KBM-7 (cell line): ENCODE measurements at places on chromosomes 7 and 10.

DNA sequence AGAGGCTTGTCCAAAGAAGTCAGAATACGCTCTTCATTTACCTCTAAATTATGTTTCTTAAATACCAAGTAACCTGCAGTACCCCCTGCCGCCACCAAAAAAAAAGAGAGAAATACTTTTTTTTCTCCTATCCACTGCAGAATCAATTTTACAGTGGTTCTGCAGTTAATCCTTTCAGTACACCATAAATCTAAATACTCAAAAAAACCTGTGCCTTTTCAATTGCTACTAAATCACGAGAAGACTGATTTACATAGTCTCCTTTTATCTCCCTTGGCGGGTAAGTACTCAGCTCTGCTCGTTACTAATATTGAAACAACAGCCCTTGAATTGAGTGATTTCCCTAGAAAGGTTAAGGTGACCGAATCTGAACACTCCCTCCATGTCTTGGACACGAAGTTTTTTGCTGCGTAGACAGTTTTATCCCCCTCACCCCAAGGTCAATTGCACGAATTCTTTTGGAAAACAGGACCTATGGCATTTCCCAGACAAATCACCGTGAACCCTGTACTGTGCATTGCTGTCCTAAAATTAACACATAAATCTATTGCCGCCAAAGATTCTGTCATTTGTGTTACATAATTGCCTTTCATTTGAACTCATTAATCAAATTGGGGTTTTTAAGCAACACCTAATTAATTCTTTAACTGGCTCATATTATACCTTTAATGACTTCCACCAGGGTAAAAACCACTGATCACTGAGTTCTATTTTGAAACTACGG, 512 bp upstream of the VIM start:
- DNase-seq, result peak; percentile 69

- DNase-seq, result no peak
Measured at GRCh38 chr7:64602086-64602485, 39.2 kb upstream of the ZNF680 start.

- DNase-seq, result no peak
Measured at GRCh38 chr10:17713758-17714157, 38.2 kb upstream of the TMEM236 start.

GRCh38 chr10:120514035-120514620, 57.1 kb downstream of the PLPP4 start:
- DNase-seq, result peak; percentile 32

GRCh38 chr7:112866424-112866823, 76.2 kb upstream of the TMEM168 start:
- no peak for DNase-seq

DNA sequence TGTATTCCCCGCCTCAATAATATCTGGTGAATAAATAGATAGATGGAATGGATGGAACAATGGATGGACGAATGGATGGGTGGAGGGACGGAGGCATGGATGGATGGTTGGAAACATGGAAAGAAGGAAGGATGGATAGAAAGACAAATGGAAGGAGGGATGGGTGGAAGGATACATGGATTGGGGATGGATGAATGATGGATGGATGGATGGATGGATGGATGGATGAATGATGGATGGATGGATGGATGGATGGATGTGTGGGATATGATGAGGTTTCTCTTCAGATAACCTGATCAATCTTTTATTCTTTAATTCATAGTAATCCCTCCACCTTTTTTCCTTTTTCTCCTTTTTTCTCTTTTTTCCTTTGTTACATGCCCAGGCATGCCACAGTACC, 3.0 kb upstream of the AKR1B15 start:
- DNase-seq, result no peak

DNA sequence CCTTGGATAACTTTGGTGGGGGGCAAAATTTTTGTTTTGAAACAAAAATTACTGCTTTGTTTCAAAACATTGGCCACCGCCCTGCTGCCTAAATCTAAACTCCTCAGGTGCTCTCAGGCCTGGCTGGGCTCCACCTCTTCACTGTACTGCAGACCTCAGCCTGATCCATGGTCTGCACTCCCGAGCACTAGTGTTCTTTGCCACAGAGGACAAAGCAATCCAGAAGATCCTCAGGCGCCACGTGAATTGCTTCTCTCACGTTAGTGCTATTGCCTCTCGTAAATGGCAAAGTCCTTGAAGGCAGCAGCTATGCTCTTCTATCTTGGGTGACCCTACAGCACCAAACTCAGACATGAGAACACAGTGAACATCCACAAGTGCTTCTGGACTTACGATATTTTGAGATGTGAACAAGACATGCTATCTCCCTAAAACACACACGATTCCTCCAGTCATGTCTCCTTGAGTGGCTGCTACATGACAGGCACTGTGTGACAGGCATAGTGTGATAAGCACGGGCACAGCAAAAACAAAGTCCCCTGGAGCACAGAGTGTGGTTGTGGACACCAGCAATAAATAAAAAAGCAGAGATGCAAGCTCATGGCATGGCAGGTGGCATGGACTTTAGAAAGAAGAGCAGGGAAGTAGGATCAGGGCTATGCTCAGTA, 582.1 kb upstream of the DPP6 start:
- no peak for DNase-seq

- DNase-seq, result no peak
Measured at GRCh38 chr7:48962821-48963505, 38.6 kb downstream of the CDC14C start.

DNA sequence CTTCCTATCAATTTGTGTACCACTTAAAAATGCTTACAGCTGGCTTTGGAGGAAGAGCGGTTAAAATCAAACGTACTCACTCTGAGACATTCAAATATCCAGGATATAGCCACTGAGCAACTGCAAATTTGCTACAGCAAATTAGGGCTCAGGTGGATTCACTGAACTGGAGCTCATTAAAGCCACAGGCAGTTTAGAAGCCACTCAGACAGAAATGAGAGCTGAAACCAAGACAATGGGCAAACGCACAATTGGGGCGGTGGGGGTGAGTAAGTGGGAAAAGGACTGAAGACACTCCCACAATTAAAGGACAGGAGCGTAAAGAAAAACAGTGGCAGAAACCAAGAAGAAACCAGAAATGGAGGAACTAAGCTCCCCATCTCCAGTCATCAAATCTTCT, 20.5 kb downstream of the MPP7 start:
- DNase-seq, result no peak

DNA sequence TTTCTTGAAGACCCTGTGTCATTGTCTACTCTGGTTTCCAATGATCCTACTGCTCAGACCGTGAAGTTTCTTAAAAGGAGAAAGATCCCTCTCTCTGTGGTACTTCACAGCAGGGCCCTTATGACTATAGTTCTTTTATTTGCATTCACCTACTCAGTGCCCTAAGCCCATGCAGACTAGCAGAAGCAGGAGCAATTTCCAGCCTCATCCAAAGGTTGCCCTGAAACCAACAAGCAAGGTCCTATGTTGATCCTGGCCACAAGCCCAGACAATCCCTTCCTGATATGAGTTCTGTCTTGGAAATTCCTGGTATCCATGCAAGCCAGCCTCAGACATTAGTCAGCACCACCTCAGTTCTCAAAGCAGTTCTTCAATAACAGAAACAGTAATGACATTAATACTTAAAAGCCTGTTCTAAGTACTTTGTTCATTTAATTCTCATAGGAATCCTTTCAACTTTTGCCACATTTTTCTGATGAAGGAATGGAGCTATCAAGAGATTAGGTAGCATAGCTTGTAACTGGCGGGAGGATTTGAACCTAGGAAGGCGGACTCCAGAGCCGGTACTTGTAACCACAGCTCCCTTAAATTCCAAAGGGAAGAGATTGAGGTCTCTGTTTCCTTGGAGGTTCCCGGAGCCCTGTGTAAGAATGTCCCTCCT, 58.1 kb upstream of the ST8SIA6 start:
- DNase-seq, result no peak

DNA sequence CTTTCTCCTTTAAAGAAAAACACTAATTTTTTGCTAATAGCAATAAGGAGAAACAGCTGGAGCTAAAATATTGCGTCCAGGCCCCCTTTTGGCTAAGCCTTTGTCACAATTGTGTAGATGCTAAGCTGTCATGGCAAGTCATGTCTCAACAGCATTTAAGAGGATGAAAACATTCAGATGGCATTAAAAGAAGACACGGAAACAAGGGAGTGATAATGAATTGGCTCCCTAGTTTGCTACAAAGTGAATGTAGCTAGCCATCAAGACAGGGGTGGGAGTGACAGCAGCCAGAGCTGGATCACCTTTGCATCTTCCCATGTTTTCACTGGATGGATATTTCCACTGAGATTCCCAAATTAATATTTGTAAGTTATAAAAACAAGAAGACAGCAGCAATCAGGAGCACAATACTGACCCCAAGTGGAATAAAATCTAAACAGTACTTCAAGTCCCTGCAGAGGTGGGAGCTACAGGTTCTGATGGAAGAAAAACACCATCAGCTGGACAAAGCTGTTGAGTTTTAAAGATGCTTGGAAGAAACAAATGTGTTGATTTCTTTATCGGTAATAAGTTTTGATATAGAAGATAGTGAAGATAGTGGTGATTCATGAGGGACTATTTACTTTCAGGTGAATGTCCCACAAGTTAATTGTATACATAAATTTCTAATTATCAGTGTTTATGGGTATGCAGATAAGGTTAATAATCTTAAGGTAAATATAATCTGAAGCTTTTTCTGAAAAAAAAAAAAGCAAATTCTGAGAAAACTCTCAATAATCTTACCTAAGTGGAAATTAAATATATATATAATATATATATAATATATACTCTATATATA, 129.4 kb downstream of the SLC16A9 start:
- no peak for DNase-seq

DNA sequence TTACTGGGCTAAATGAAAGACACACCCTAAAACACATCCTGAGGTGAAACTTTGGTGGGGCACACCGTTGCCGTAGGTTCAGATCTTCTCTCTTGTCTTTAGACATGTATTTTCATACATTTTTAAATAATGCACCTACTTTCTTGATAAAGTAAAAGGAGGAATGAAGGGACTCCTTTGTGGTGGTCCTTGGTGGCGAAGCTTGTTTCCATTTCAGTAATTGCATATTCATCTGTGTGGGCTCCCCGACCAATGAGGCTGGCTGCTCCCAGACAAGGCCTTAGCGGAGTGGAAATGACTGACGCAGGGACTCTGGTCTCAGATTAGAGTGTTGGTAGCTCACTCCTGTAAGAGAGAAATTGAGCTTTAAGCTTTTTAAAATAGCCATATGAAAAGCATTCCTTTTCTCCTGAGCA, 815 bp downstream of the CCSER2 start:
- DNase-seq, result peak; percentile 43

DNA sequence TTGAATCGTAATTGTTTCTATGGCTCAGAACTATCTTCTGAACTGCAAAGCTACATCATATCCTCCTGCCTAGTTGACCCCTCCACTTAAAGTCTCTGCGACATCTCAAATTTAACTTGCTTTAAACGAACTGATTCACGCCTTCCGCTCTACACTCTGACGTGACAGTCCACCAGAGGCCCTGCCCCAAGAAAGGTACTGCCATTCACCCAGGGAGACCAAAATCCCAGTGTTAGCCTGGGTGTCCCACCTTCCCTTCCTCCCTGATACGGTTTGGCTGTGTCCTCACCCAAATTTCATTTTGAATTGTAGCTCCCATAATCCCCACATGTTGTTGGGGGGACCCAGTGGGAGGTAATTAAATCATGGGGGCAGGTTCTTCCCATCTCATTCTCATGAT, 90.8 kb downstream of the CPXM2 start:
- DNase-seq, result no peak

GRCh38 chr10:97053276-97053675, 132.5 kb downstream of the SLIT1 start:
- no peak for DNase-seq

DNA sequence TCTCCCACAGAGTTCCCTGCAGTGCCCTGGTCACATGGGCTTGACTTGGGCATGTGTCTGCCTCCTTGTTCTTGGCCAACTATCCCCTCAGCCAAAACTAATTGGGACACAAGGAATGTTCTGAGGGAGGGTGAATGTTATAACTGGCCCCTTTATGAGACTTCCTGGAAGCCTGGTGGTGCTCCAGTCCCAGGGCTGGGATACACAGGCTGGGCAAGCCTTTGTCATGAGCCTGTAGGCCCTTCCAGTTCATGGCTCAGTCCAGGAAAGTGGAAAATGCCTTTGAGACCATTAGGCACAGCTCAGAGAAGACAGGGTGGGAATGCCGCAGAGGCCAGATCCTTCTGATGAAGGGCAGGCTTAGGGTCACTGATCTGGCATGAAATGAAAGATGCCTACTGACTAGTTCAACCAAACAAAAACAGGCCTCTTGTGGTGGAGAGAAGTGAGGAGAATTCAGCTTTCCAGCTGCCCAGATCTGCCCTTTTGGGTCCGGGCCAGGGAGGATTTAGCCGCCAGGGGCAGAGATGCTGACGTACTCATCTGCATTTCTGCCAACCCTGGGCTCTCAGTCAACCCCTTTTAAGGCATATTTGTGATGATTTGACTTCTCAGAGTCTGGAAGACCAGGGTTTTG, 961.5 kb downstream of the KCNMA1 start:
- DNase-seq, result no peak

GRCh38 chr7:23105086-23105643, 420 bp upstream of the KLHL7 start:
- no peak for DNase-seq

- DNase-seq, result no peak
Measured at GRCh38 chr10:65548001-65548400, 1377.8 kb upstream of the LRRTM3 start.

DNA sequence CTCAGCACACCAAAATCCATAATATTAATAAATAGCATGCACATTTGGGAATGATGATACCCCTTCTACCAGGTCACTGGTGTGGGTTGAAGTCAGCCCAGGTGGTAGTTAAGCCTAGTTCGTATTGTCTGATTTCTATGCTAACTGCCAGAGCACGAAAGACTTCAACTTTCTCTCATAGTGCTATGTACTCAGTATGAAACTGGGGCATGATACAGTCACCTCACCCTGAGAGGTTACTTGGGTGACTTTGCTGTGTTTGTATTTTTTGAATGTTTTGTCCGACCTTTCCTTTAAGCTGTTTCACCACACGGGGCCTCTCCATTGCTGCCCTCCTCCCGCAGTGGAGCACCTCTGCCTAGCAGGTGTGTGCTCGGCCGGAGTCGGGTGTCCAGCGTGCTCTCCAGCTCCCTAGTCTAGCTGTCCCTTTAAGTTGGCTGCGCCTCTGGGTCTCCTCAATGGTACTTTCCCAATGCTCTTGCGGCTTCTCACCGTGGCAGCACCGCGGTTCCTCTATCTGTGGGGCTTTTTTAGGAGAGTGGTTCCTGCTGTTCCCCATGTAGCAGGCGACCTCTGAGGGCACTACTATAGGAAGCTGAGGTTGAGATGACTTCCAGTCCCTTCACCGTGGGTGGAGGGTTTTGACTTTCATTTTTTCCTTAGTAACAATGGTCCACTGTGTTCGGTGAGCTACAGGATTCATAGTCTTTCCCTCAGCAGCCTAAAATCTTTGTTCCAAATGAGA, 524.0 kb upstream of the PFKP start:
- DNase-seq, result no peak

- DNase-seq, result no peak
Measured at GRCh38 chr10:27169849-27170248, 14.7 kb downstream of the MASTL start.

GRCh38 chr10:83119346-83119745, 1020.0 kb upstream of the GHITM start:
- DNase-seq, result no peak
